NCI-H69 (cell line): ENCODE measurements at places on chromosomes 11 and 22.

DNA sequence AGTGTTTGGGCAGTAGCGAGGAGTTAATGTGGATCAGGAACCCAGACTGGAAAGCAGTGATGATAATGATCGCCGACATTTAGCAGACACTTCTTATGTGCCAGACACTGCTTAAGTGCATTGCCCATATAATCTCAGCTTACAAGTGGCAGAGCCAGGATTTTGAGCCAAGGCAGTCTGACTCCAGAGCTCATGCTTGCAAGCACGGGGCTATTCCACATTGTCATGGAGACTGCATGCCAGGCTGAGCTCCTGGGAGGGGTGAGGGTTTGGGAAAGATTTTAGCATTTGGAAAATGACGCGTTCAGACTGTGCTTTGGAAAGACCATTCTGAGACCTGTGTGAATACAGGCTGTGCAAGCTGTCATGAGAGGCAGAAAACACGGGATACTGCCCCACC is 302.7 kb downstream of the DDX10 start:
- no peak for DNase-seq

DNA sequence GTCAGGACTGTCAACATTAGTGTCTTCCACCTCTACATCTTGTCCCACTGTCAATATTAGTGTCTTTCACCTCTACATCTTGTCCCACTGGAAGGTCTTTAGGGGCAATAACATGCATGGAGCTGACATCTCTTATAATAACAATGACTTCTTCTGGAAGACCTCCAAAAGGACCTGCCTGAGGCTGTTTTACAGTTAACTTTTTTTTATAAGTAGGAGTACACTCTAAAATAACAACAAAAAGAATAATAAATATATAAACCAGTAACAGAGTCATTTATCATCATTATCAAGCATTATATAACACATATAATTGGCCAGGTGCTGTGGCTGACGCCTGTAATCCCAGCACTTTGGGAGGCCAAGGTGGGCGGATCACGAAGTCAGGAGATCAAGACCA is 57.5 kb downstream of the PAK1 start:
- DNase-seq: peak; percentile 62

DNA sequence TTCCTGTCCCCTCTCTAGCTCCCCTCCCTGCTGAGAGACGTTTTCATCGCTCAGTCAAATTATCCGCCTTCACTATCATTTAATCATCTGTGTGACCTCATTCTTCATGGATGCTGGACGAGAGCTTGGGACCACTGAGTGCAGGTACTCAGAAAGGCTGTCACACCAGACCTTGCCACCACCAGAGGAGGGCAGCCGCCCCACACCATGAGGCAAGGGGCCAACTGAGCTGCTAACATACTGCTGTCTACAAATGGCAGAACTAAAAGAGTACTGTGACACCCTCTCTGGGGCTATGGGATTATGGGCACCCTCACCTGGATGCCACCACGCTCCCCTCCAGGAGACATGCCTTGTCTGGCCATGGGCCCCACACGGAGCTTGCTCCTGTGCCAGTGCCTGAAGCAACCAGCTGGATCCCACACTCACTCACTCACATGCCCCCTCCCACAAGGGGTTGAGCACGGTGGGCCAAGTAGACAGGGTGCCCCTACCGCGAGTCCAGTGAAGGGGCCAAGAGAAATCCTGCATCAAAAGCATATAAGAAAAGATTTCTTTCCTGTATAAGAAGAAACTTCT is 670.0 kb upstream of the CCDC90B start:
- DNase-seq: no peak

DNA sequence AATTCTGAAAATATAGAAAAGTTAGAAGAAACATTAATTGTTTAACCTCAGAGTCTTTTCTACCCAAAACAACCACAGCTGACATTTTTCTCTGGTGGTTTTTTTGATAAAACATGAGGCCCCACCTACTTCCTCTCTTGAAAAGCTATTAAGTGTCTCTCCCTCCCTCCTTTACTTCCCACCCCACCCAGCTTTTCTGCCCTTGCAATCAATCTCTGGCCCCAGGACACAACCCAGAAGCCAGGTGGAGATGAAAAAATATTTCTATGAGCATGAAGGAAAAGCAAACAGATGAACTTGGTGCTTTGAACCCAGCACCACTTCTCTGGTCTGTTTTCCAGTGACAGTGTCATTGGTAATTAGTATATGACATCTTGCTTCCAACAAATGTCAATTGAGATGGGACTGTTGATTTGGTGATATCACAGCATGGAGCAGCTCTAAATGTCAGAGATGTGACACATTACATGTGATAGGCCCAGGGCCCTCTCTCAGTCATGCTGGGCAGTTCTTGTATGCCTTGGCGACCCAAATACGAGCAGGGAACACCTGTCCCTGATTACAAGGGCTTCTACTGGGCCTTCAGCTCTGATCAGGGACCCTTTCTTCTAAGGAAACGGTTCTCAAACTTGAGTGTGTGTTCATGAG is 23.9 kb upstream of the TMPRSS13 start:
- DNase-seq: peak; percentile 40

- peak; percentile 39 for DNase-seq
Measured at GRCh38 chr11:30816959-30817880, 231.1 kb upstream of the MPPED2 start.

DNA sequence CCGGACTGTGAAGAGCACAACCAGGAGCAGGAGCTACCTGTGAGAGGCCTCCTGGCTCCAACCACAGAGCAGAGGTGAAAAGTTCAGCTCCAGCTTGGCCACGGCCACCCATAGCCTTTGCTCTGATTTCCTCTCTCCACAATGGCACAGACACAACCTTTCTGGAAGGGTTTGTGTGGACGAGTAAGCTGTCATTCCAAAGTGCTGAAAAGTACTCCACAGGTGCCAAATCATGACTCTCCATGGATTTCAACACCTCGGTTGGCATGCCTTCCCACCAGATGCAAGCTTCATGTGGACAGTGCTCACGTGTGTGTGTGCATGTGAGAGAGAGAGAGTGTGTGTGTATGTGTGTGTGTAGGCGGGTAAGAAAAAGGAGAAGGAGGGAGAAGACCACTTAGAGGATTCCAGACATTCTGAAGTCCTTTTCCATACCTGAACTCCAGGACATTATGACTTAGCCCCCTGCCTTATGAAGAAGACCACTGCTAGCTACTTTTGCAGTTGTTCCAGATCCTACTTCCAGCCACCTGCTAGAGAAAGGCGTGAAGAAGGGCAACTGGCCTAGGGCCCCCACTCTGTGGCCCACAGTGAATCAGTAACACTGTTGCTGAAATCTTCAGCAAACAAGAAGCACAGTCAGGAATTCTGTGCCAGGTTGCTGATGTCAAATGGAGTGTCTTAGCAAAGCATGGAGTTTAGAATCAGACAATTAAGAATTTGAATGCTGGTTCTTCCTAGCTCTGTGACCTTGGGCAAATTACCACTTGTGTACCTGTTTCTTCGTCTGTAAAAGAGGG is 13.9 kb upstream of the NAV2 start:
- no peak for DNase-seq
